ENCODE measurements at places on chromosomes 5 and 9.

DNA sequence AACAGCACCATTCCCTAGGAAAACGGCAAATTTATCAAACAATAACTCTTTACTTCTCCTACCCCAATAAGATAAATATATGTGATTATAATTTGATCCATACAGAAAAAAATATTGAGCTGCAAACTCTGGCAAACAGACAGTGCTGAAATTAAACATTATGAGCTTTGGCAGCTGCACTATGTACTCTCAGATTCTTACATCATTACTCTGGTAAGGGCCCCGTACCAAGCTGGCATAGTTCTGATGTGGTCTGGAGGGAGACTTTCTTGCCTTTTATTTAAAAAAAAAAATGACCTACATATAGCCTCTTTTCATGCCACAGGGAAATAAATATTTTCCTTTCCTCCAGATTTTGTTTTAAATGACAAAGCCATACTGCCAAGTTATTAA, 95.0 kb downstream of the NR6A1 start:
- no peak for DNase-seq

DNA sequence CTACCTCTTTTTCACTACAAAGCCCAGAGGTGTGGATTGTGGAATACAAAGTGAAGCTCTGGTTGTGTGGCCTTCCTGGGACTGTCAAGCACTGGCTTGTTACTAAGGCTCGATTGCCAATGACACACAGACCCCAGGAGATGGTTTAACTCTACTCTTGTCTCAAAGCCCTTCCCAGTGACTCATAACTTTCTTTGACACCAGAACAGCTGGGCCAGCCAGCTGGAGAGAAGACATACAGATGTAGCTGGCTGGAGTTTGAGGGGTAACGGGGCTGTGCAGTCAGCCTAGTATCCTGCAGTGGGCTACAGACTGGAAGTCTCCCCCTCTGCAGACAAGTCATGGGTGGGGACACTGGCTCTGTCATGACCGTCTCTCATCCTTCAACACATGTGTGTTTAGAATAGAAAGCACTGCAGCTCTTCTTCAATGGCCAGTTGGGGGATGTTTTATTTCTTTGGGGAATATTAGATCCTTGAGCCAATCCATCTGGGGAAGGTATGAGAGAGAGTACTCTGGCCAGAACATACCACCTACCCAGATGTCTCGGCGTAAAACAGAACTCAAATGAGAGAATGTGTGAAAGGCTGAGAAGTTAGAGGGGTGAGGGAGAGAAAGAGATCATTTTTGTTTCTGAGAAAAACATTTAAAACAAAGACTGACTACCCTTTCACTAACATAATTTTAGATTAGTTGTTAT, 53.3 kb downstream of the SEMA6A start:
- no peak for DNase-seq

GRCh38 chr9:19294219-19294618, 63.7 kb downstream of the DENND4C start:
- DNase-seq, result no peak

GRCh38 chr5:114018186-114018585, 343.7 kb upstream of the KCNN2 start:
- DNase-seq, result peak; percentile 16

GRCh38 chr9:135644631-135645218, 5.4 kb upstream of the GLT6D1 start:
- no peak for DNase-seq

DNA sequence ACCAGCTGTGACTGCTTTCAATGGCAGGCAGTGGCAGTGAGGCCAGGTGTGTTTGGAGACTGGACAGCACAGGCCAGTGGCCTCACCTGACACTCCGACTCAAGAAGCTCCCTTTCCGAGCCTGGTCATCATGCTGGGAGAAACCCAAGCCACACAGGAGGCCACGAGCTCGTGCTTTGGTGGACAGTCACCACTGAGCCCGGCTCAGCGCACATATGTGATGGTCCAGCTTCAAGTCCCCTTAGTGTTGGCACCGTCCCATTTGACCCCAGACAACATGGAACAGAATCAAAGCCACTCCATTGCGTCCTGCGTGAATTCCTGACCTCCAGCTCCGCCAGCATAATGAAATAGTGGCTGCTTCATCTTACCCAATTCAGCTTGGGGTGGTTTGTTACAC, 64.0 kb upstream of the PPP1R26 start:
- DNase-seq, result no peak

DNA sequence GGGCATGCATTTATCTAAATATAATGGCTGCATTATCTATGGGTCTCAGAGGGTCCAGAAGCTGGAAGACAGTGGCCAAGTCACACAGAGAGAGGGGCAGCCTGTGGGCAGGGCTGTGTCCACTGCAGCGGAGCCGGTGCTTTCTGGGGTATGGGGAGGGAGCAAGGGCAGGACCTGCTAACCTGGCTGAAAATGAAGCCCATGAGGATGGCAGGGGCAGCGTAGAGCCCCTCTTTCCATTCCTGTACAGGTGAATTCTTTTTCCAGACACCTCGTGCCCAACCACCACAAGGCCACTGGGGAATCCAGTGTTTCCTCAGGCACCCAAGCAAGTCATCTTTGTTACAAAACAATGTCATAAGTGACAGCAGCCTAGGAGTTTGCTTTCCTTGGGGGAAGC, 305.9 kb upstream of the IRX4 start:
- no peak for DNase-seq

DNA sequence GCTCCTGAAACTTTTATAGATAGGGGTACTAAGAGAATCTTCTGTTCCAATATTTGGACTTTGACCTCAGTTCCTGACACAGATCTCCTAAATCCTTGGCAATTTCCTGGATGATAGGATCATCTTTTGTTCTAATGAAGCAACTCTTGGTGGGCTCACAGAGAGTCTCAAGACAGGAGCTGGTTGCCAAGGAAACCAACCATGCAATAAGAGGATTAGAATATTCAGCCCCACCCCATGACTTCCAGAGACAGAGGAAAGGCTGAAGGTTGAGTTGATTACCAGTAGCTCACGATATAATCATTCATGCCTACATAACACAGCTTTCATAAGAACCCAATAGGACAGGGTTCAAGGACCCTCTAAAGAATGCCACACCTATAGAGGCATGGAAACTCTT, 2050.2 kb upstream of the CDH6 start:
- no peak for DNase-seq

DNA sequence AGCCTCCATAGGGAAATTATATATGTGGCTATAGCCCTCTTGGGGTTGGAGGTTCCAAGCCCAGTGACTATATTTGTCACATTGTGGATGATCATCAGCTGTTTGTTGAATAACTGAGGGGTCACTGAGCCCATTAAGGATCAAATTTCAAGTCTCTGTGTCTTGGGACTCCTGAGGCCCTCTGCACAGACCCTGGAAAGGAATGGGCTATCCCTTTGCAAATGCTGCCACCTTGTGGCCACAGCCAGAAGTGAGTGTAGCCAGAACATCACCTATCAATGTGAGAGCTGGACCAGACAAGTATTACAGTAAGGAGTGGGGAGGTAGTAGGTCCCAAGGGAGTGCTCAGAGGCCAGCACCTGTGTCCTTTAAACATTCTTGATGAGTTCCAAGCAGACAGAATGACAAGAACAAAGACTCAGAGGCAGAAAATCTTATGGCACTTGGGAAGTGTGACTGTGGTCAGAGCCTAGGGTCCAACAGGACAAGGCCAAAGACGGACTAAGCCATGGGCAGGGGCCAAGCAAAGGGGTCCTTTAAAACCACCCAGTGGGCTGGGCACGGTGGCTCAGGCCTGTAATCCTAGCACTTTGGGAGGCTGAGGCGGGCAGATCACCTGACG, 8.2 kb downstream of the RPP25L start:
- peak; percentile 92 for DNase-seq

- DNase-seq, result no peak
These were observed 652.4 kb upstream of the MEF2C start for GRCh38 chr5:89535411-89535810.

GRCh38 chr9:95030344-95030743, 287.2 kb downstream of the FANCC start:
- DNase-seq, result no peak
